Stimulated activated CD4-positive, alpha-beta T cell treated with anti-CD3 and anti-CD28 coated beads, Interleukin-15, amount 100 ng/mL, for 1 hour (primary cell): ENCODE measurements at places on chromosomes 7 and 10.

- DNase-seq: no peak
These were observed 62.0 kb downstream of the BBS9 start for GRCh38 chr7:33191340-33191739.

DNA sequence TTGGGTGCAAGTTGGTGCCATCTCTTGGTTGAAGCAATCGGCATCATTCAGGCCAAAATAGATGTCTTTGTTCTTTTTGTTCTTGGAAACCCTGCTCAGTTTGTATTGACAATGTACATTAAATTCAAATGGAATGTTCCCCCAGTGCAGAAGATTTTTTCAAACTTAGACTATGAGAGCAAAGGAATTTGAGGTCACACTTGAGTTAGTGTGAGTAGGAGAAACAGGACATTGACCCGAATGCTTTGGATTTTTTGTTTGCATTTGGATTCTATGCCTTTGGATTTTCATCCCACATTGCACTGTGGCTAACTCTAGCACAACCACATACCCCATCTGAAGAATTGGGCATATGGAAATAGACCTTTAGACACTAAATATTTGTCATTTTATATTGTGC, 480.0 kb downstream of the GALNT17 start:
- no peak for DNase-seq

DNA sequence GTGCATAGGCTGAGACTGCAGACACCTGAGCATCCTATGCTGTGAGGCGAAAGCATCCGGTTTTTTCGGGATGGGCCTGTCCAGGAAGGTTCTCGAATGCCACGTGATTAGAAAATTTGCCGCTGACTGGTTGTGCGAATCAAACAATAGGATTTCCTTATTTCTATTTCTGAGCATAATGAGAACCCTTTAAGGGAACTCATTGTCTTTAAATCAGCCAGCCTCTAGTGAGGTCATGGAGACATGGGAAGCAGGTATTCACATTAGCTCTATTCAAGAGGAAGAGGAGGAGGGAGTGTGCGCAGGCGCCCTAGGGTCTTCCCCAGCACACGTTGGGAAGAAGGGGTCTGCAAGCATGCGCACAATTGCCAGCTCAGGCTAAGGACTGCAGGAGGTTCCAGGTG, 5.6 kb downstream of the GIMAP1 start:
- no peak for DNase-seq

- no peak for DNase-seq
These were observed 116.2 kb downstream of the BAMBI start for GRCh38 chr10:28793482-28793881.

GRCh38 chr7:1749864-1750466, 79.9 kb downstream of the ELFN1 start:
- no peak for DNase-seq

DNA sequence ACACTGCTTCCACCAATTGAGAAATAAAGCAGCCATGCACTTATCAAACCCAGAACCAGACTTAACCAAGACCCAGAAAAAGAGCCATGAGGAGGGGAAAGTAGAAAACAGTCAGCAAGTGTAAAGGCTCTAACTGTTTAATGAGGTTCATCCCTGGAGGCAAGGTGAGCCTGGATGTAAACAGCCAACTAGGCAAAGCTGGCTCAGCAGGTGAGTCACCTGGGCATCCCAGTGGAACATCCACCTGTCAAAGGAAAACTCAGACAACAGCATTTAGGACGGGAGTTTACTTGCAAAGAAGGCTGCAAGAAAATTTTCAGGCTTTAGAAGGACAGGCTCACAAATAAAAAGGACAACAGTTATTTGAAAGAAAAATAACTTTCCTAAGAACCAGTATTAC, 153.0 kb downstream of the SNX13 start:
- DNase-seq: no peak

- DNase-seq: no peak
These were observed 51.9 kb downstream of the SORBS1 start for GRCh38 chr10:95509251-95509650.
